ENCODE measurements at places on chromosomes 4 and X. TPM values are rescaled to one million over a fixed set of nuclear protein-coding genes. Genes with fewer than 3 reads are reported as not detected.

Gene CYP2U1
- 2.2 TPM for polyA plus RNA-seq

Gene TKTL1
- polyA plus RNA-seq = not detected

Gene CSN3
- not detected for polyA plus RNA-seq

Gene WNK3
- 0.03 TPM for polyA plus RNA-seq

Gene SPANXC
- 0.39 TPM for polyA plus RNA-seq

Gene DCLK2
- polyA plus RNA-seq = 10.3 TPM

Gene TRIM75
- polyA plus RNA-seq = not detected

Gene AKAP4
- polyA plus RNA-seq = not detected

Gene CCNA2
- 34.9 TPM for polyA plus RNA-seq

Gene ASB12
- not detected for polyA plus RNA-seq

Gene CLIC2
- 0.32 TPM for polyA plus RNA-seq

Gene TMEM255A
- not detected for polyA plus RNA-seq

Gene CENPVL2
- not detected for polyA plus RNA-seq

Gene GPRIN3
- polyA plus RNA-seq = 6.8 TPM

Gene TMEM150C
- polyA plus RNA-seq = 1.5 TPM

Gene OTUD6A
- not detected for polyA plus RNA-seq

Gene MAGEA6
- polyA plus RNA-seq = 11.3 TPM

Gene CLTRN
- polyA plus RNA-seq = 0.76 TPM

Measured in A549 (cell line).